ENCODE measurements at places on chromosomes 13 and 19.

- no peak for DNase-seq
Observed at GRCh38 chr13:112207129-112207528, 140.2 kb downstream of the SOX1 start.

- DNase-seq: no peak
Observed at GRCh38 chr13:72126424-72126823, 259.4 kb upstream of the DACH1 start.

GRCh38 chr13:77751513-77752456 lies 54.3 kb downstream of the SLAIN1 start:
- DNase-seq: peak; percentile 10

GRCh38 chr19:7968796-7969554 lies 25.5 kb upstream of the TIMM44 start:
- no peak for DNase-seq

GRCh38 chr19:4088975-4089374 lies 22.3 kb upstream of the ZBTB7A start:
- no peak for DNase-seq

- no peak for DNase-seq
Observed at GRCh38 chr19:49718511-49718910, 27.6 kb downstream of the CPT1C start.

DNA sequence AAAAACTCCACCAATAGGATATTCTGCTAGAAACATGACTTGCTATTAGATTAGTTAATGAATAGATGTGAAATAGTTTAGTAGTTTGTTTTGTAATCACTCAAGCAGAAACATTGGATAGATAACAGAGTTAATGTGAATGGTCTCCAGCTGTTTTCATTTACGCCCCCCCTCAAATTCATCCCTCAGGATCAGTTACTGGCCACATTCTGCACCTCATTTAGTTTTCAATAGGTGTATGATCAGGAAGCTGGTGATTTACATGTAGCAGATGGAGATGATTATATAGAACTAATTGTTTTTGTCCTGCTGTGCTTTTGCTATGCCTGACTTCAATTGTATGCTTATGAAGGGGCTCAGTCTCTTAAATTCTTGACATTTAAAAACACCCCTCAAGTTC lies 759.0 kb downstream of the SLITRK6 start:
- DNase-seq: no peak

GRCh38 chr19:406135-406781 lies 2.7 kb downstream of the C2CD4C start:
- DNase-seq: no peak

GRCh38 chr13:102267191-102267590 lies 134.7 kb downstream of the FGF14 start:
- no peak for DNase-seq

- no peak for DNase-seq
Observed at GRCh38 chr19:38304866-38305429, 897 bp downstream of the C19orf33 start.

GRCh38 chr13:45413826-45414307 lies 4.3 kb downstream of the SLC25A30 start:
- DNase-seq: no peak

DNA sequence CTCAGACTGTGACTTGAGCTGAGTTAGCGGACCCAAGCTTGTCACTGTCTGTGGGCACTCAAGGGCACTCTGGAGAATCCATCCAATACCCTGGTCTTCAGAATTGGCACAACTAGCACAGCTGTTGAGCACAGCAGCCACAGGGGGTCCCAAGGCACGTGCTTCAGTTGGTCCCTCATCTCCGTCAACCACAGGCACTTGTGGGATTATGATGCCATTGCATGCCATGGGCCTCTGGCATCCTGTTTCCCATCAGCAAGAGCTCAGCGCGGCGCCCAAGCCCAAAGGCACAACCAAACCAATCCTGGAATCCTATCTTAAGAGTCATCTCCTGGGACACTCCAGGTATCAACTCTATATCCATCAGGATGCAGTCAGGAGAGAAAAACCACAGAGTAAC lies 3.7 kb upstream of the B3GNT8 start:
- no peak for DNase-seq

DNA sequence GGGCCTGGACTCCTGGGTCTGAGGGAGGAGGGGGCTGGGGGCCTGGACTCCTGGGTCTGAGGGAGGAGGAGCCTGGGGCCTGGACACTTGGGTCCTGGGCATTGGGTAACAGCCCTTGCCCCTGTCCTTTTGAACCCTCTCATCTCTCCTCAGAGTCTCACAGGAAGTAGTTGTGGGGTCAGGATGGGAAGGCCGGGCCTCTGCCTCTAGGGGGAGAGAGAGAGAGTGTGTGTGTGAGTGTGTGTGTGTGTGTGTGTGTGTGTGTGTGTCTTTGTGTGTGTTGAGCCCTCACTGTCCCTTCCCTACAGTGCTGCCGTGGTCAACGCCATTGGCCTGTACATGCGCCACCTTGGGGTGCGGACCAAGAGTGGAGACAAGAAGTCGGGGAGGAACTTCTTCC lies 10.9 kb downstream of the ARHGEF1 start:
- no peak for DNase-seq

GRCh38 chr19:370641-371330 lies 26.2 kb upstream of the MIER2 start:
- no peak for DNase-seq

DNA sequence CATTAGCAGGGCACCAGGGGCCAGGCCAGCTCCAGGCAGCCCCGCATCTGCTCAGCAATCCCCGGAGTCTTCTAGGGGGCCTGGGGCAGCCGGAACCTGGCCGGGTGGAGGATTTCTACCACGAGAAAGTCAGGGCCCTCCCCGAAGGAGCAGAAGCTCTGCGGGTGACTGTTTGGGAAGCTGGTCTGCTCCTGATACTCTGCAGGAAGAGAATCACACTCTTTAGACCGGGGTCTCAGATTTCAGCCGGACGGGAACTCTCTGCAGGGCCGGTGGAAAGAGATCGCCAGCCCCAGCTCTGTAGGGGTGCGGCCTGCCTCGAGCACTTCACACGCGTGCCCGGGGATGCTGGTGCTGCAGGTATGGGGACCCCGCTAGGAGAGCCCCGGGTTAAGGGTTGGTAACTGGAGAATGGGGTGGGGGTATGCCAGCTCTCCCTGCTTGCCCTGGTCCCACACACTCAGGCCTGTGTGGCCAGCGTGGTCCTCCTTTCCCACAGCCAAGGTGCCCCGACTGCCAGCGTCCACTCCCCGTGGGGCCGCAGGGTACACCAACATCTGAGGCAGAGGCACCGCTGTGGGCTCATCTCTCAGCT lies 20.1 kb downstream of the RASA3 start:
- DNase-seq: no peak

- DNase-seq: no peak
Observed at GRCh38 chr13:49053906-49054305, 78.2 kb downstream of the FNDC3A start.

- no peak for DNase-seq
Observed at GRCh38 chr19:38173291-38174041, 50.6 kb downstream of the DPF1 start.

Measured in activated CD8-positive, alpha-beta memory T cell treated with anti-CD3 and anti-CD28 coated beads for 1 hour (primary cell).